ENCODE measurements at places on chromosomes 12 and 14. TPM values are rescaled to one million over a fixed set of nuclear protein-coding genes. Genes with fewer than 3 reads are reported as not detected.

- DNase-seq, result no peak
Observed at GRCh38 chr12:52175371-52176350, 16.2 kb downstream of the KRT80 start.

GRCh38 chr12:106078358-106079010 lies 60.3 kb downstream of the NUAK1 start:
- DNase-seq, result peak; percentile 62

- peak; percentile 97 for DNase-seq
Observed at GRCh38 chr14:58898655-58899316, 261.0 kb downstream of the DACT1 start.

- DNase-seq, result peak; percentile 14
Observed at GRCh38 chr12:62606654-62607053, 140.0 kb downstream of the MON2 start.

DNA sequence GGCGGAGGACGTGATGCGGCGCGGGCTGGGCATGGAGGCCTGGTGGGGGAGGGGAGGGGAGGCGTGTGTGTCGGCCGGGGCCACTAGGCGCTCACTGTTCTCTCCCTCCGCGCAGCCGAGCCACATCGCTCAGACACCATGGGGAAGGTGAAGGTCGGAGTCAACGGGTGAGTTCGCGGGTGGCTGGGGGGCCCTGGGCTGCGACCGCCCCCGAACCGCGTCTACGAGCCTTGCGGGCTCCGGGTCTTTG lies 303 bp downstream of the GAPDH start:
- no peak for DNase-seq

DNA sequence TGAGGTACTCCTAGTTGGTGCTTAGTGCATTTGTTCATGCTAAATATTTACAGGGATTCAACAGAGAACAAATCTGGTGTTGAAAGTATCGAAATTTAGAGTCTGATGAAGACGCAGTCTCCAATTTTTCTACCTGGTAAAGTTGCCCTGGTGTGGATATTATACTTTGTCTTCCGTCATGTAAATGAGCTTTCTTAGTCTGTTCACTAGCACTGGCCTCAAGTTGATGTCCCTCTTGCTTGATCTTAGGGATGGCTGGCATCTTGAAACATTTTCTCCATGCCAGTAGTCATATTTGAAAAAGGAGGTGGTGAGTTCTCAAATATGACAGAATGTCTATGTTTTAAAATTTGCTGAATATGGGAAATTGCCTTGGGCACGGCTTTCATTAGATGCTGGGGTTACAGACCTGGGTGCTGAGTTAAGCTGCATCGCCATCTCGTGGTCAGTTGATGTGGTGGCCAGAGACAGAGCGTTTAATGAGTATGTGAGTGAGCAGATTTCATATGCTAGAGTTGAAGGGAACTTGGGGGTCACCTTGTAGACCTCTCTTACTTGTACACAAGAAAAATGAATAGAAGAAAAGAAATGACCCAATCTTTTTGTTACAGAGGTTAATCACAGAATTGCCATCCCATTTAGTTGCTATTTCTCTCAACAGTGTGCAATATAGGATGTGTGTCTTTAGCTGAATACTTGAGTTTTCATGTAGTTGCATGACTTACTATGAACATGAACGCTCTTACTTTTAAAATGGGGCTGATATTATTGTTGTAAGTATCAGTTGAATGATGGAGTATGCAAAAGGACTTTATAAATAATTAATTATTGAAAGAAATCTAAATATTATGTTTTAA lies 172.8 kb upstream of the DCN start:
- peak; percentile 87 for DNase-seq

- peak; percentile 70 for DNase-seq
Observed at GRCh38 chr12:42473130-42473529, 116.4 kb downstream of the PRICKLE1 start.

DNA sequence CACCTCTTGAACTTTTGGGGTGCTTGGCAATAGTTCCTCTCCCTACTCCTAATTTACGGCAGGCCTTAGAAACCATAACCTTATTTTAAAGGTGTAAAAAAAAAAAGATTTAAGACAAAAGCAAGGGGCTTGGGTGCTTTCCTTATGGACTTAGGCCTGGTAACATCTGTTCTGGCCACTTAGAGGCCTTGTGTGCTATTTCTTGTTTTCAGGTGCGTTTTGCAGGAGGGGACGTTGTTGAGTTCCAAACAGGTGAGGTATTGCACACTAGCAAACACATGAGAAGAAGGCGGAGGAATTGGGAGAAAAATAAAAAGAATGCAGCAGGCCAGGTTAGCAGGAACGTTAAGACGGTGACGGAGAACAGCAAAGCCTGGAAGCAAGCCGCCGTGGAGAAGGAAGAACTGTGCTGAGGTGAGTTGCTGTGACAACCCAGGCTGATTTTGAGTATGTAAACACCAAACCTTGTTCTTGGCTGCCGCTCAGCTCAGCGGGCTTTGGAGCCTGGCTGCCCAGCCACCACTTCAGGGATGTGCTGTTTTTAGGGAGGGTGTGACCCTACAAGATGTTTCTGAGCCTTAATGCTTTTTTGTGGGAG lies 17.3 kb downstream of the EMG1 start:
- no peak for DNase-seq

- DNase-seq, result no peak
Observed at GRCh38 chr12:40107803-40108620, 2.1 kb upstream of the SLC2A13 start.

- DNase-seq, result peak; percentile 4
Observed at GRCh38 chr14:73887694-73888459, 1.2 kb downstream of the ZNF410 start.

Gene SLCO1B1
- total RNA-seq, result not detected

Gene STON2
- total RNA-seq, result 3.3 TPM

Gene CCDC198
- total RNA-seq, result not detected

Gene BDKRB2
- 7.4 TPM for total RNA-seq

Gene SART3
- 105 TPM for total RNA-seq

Gene TAS2R30
- total RNA-seq, result 16.4 TPM

Gene INHBE
- 0.99 TPM for total RNA-seq

Gene LHX5
- not detected for total RNA-seq
